ENCODE measurements at places on chromosomes 7 and 10.

DNA sequence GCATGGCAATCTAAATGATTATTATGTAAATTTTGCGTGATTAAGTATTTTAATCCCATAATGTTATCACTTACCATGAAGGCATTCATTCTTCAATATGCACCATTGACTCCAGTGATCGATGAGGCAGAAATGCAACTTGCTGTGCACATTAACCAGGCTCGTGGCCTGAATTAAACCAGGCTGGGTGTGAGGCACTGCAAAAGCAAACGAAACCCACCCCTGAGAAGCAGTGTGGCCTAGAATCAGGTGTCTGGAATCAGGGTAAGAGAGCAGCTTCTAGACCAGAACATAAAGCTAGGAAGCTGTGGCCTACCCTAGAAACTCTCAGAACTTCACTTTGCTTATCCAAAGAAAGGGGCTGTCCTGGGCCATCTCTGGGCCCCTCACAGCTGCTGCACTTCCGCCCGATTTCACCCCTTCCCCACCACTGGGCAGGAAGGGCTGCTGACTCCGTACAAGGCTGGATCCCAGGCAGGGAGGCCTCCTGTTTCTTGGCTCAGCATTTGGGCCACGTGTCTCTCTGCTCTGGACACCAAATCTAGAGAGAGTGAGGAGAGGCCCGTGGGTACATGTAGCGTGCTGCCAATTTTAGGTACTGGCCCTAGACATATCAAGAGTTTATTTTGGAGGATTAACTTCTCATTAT is 4.4 kb downstream of the PTPRE start:
- no peak for DNase-seq

GRCh38 chr10:80996615-80997193 is 459.0 kb downstream of the SH2D4B start:
- DNase-seq = no peak

GRCh38 chr10:35940141-35941041 is 298.3 kb upstream of the FZD8 start:
- no peak for DNase-seq

DNA sequence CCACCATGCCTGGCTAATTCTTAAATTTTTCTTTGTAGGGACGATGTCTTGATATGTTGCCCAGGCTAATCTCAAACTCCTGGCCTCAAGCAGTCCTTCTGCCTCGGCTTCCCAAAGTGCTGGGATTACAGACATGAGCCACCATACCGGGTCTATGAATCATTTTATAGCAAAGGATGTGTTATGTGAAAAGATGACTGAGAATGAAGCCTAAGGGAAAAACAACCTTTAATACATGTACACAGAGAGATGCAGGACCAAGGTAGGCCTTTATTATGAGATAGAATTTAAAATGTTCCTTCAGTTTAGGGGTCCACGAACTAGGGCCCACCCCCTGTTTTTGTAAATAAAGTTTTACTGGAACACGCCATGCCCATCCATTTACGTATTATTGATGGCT is 41.0 kb downstream of the UBE2H start:
- no peak for DNase-seq

Data from iPS DF 19.7 (cell line).